Activated naive CD8-positive, alpha-beta T cell treated with anti-CD3 and anti-CD28 coated beads, Interleukin-2, amount 50 U/mL, for 16 hours (primary cell): ENCODE measurements at places on chromosomes 2 and 18.

DNA sequence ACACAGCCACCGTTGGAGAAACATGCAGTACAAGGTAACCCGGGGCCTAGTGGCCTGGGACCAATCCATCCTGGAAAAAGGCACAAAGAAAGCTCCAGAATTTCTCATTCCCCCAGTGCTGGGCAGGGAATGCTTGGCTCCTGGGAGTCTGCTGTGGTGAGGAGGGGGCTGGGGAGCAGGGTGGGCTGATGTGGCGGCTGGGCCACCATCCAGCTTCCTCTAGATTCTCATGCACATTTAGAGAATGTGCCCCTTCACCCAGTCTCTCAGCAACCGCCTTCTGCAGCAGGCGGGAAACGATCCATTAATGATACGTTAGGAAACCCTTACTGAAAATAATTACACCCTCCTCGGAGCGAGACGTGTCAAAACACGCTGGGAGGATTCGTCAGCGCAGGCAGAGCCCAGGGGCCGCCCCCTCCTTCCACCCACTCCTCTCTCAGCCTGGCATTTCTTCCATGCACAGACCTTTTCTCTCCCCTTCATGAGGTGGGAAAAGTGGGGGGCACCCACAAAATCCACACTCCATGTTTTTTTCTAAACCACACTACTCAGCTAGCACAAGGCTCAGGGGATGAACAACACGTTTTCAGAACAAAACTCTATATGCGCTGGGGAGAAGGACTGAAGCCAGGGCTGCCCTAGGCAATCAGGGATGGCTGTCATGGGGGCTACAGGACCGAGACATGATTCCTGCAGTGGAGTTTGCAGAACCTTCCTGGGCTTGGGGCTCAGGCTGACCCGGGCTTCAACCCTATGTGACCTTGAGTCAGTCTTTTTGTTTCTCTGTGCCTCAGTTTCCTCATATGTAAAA lies 56.1 kb upstream of the SMAD7 start:
- no peak for DNase-seq

DNA sequence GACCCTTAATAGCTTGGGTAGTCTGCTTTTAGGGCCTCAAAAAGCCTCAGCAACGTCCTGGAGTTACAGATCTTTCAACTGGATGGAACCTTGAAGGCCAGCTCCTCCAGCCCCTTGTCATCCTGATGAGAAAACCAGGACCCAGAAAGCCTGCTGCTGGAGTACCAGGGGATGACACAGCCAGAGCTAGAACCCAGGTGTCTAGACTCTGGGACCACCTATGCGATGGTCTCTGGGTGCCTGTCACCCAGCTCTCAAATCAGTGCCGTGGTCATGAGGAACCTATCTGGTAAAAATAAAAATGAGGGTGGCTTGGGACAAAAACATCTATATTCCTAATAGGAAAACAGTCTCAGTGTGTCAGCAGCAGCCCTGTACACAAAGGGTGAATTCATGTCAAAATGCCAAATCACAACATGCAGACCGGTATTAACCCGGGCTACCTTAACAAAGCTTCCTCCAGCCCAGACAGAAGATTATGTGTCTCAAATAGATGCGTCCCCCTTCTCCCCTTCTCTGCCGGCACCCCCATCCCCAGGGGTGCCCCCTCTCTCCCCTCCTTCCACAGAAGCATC lies 28.5 kb downstream of the SMAD7 start:
- DNase-seq = no peak

- DNase-seq = peak; percentile 60
Observed at GRCh38 chr2:112749755-112750559, 14.5 kb downstream of the CKAP2L start.

- DNase-seq = no peak
Observed at GRCh38 chr18:35935805-35936204, 36.7 kb upstream of the RMP24 start.

DNA sequence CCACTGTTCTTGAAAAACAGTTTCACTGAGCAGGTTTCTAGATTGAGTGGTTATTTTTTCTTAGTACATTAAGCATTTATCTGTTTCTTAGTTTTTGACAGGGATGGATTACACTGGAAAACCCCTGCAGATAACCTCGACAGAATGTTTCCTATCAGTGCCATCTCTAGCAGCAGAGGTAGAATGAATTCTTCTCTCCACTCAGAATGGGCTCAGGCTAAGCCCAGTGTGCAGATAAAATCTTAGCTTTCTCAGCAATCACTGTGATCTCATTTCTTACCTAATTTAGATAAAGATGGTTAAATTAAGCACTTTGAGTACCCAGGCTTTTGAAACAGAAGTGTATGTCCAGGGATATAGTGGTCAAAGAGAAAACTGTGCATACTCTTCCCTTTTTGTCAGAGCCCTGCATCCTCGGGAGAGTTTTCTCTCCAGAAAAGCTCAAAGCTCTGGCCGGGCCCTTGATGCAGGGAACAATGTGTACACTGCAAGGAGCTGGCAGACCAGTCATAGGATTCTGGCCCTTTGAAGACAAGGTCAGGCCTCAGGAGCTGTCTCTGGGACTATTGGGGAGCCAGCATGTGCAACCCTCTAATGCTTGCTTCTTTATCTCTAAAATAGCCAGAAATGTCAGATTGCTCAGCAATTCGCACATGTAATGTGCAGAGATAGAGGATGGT lies 10.6 kb upstream of the AKAIN1 start:
- no peak for DNase-seq

- DNase-seq = no peak
Observed at GRCh38 chr2:158967731-158968395, 577 bp upstream of the TANC1 start.
